ENCODE measurements at places on chromosomes 5 and 9.

DNA sequence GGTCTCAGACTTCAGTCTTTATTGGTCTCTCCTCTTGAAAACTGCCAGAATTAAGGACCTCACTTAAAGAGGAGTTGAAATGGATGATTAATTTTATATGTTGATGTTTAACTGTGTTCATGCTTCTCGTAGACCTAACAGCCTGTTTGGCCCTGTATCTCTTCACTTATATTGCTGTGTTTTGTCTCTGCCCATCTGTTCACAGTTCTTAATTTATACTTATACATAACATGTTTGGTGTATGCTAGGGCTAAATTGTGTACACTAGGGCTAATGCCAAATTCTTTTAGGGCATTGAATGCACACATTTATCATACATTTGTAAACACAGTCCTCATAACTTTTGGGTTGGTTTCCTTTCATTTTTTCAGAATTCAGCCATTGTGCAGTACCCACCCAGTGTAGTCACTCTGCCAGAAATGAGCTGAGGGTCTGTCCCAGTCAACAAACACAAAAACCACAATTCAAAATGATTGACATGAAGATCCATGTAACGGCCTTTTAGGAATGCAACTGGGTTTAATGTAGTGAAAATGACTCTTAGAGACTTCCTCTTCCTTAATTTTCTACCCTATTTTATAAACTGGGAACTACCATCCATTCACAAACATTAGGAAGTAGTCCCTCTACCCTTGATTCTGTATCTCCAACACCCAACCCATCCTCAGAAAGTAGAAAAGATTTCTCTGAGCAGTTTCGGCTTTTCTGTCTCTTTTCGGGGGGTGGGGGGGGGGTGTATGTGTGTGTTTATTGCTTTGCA is 668.8 kb upstream of the KLF4 start:
- DNase-seq, result no peak

DNA sequence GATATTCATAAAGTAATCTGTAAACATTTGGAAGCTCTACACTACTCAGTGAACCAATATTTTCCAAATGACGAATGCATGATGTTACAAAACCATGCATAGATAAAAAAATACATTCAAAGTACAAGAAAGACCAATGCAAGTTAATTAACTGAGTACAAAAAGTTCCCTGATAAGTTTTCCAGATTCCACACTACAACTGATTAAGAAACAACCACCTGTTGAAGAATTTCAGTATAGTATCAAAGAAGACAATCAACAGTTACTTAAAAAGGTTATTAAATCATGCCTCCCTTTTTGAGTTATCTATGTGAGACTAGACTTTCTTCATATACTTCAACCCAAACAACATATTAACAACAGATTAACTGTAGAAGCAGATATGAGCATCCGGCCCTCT is 192.4 kb downstream of the ARL15 start:
- DNase-seq, result no peak

DNA sequence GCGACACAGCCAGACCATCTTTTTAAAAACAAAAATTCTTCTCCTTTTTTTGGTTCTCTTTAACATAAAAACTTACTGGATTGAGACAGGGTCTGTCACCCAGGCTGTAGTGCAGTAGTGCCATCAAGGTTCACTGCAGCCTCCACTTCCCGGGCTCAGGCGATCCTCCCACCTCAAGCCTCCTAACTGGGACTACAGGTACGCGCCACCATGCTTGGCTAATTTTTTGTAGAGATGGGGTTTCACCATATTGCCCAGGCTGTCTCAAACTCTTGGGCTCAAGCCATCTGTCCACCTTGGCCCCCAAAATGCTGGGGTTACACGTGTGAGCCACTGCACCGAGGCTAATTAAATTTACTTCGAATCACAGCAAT is 13.8 kb downstream of the HNRNPK start:
- DNase-seq, result no peak

GRCh38 chr5:159593518-159594073 is 263.3 kb upstream of the IL12B start:
- DNase-seq, result no peak

DNA sequence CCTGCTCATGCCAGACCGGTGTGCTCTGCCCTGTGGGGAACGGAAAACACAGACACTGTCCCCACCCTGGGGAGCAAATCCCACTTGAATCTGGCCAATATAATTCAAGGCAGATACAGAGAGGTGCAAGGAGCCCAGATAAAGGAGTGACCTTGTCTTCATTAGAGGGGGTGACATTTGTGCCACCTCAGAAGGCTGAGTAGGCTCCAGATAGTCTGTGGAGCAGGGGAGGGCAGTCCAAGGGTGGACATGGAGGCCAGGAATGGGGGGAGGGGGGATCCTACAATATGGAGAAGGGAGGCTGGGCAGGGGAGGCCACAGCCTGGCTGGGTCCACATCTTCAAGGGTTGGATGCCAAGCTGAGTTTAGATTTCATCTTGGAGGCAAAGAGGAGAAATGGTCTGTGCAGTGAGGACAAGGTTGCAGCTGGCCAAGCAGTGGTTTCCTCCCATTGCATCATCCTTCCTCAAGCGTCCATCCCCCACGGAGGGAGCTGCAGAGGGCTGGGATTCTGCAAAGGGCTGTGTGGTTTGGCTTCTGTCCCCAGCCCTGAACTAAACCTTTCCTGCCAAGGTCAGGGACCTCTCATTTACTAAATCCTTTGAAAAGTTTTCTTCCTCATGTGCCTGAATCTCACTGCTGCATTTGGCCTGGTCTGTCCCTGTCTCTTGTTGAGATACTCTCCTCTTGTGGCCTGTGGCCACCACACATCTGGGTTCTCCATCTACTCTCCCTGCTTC is 60.1 kb downstream of the GALNT12 start:
- DNase-seq, result no peak

DNA sequence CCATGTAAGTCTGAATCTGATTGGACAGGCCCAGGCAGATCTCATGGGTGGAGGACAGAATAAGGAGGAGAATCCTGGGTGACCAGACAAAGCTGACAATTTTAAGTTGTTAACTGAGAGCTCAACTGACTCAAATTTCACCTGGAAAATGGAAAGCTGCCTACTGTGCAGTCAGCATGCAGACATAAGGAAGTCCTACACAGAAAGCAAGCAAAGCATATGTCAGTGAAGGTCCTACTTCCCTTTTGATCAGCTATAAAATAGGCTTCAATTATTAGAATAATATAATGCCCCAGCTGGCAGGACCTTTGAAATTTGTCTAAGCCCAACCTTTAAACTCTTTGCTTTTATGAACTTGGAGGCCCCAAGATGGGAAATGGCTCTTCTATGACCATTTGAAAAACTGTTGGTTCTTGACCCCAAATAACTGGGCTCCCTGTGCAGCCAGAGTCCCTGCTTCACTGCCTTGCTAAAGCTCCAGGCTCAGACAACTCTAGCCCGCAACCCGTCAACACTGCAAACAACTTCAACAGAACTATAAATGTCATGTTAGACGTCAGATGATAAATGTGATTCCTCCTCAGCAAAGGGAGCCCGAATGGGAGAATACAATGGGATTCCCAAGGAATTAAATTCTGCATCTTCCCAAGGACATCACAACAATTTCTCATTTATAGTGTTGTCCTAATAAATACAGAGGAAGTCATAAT is 118.9 kb upstream of the ADRA1B start:
- DNase-seq, result no peak

All from stimulated activated CD4-positive, alpha-beta T cell treated with anti-CD3 and anti-CD28 coated beads, Interleukin-1b, Interleukin-23, amount 100 ng/mL, for 1 hour (primary cell).